ENCODE measurements at places on chromosomes 1 and 21.

- DNase-seq: no peak
These were observed 35.0 kb downstream of the RAP1GAP start for GRCh38 chr1:21633992-21634805.

DNA sequence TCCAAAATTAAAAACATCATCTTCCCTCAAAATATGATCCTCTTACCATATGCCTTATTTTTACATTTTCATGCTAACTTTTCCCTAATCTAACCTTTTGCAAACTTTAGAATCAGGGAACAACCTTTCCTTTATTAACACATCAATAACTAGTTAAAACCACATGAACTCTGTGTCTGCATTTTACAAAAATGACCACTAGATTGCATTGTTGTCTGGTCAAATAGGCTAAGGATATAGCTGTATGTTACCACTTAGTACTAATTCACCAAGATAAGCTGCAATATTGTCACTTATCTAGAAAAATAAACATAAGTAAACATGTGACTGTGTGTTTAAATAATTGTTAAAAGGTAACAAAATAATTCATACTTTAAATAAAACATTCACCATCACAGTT lies 82.3 kb downstream of the DENND1B start:
- no peak for DNase-seq

- no peak for DNase-seq
These were observed 25.3 kb upstream of the ITLN1 start for GRCh38 chr1:160910170-160910750.

- DNase-seq: no peak
These were observed 15.2 kb upstream of the TNR start for GRCh38 chr1:175758601-175759000.

DNA sequence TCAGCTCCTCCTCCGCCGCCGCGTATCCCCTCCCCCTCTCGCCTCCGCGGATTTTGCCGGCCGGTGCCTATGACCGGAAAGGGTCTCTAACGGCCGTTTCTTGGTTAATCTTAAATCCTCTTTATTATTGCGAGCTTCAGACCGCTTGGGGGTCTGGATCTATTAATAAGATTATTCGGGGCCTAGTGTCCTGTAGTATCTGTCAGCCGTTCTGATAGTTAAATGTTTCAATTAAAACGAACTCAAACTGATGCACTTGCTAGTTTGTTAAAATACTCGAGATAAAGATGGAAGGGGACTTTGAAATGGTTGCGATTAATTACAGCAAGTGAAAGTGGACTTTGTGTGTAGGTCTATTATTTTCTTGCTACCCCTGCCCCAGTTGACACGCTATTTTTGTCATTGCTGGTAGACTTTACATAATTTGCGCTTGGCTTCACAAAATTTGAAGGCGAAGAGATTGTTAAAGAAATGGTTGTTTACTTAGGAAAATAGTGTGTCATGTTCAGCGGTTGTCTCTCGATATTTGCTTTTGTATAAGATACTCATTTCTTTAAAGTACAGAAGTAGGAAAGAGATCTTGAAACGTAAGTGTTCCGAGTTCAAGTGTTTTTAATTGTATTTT lies 779 bp downstream of the SON start:
- no peak for DNase-seq

DNA sequence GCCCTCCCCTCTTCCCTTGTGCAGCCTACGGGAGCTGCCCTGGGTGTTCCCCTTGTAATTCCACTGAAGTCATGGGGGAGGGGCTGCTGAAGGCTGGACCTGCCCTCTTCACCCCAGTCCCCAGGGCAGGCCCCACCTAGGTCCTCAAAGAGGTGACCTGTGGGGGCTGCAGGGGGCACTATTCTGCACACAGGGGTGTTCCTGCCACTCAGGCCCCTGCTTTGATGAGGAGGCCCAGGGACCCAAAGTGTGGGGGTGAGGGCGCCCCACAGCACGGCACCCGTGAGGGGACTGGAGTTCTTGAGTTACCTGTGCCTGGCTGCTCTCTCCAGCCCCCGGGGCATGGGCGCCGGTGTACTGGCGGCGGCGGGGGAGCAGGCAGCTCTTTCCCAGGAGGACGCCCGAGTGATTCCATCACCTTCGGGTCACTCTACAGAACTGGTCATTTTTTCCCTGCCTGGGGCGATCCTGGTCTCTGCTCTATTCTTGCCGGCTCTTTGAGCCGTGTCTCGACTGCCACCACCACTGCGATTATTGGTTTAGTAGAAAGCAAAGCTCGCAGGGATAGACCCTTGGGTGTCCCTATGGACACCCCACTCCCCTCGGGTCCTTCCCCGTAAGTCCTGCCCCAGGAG lies 6.9 kb upstream of the PRDM16 start:
- no peak for DNase-seq

- DNase-seq: no peak
These were observed 958 bp downstream of the NFYC start for GRCh38 chr1:40692429-40692895.

DNA sequence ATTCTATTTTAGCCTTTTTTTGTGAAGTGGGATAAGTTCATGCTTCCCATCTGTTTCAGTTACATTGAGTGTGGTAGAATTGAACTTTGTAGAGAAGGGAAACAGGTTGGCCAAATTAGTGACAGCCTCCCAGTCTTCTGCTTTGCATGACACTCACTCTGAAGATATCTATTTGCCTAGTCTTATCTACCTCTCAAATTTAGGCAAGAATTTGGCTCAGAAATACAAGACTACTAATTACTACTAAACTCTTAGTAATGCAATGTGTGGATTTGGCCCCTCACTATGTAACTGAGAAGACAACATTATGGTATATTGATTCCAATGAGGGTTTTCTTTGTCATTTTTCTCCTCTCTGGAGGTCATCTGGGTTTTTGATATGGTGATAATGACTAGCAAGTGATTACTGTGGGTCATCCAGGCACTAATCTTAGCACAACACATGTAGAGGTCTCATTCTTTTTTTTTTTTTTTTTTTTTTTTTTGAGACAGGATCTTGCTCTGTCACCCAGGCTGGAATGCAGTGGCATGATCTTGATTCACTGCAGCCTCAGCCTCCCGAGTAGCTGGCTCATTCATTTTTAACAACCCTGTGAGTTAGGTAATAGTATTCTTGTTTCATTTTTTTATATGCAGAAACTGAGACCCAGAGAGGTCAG lies 6.3 kb downstream of the FAM20B start:
- DNase-seq: no peak

GRCh38 chr21:42106425-42106824 lies 35.3 kb downstream of the UMODL1 start:
- no peak for DNase-seq

DNA sequence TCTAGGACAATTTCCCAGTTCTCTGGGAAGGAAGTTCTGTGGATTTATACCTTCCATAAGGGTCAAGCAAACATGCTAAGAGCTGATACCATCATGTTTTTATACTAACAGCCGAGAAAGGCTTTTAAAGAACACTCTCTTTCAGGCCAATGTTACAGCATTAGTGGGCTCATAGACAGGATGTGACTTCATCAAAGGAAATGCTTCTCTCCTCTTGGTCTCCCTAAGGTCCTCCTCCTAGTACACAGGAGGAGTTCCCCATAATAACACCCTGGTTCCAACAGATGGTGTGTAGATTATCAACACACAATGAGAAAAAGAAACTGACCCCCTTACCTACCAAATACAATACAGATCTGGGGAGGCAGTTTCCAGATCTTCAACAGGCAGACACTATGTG lies 26.7 kb upstream of the GLIS1 start:
- DNase-seq: no peak

DNA sequence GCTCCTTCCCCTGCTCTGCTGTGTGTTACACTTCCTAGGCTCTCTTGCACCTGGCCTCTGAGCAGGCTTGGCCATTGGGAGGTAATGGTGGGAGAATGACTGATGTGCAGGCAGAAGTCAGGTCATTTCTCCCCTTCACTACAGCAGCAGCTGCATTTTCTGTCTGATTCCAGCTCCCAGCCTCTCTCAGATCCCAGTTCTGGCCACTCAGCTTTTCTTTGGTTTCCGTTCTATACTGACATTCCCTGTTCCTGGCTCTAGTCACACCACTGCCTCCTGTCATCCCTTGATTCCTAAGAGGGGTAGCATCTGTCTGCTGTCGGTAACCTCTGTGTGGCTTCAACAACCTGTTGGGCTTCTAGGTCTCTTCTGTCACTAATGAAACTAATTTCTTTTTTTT lies 127.7 kb upstream of the HOOK1 start:
- no peak for DNase-seq

DNA sequence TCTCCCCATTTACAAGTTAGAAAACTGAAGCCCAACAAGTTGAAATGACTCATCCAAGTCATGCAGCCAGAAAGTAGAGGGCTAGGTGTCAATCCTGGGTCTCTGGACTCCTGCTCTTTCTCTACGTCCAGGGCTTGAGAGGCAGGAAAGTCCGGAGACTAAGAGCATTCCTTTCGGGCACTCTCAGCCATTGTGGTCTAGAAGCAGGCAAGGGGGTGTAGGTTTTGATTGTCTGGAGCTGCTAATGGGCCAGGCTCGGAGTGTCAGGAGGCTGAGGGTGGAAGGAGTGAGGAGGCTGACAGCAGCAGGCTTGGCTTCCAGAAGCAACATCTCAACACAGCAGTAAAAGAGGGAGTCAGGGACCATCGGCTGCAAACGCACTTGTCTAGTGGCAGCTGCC lies 107.6 kb upstream of the KLHDC7A start:
- no peak for DNase-seq

DNA sequence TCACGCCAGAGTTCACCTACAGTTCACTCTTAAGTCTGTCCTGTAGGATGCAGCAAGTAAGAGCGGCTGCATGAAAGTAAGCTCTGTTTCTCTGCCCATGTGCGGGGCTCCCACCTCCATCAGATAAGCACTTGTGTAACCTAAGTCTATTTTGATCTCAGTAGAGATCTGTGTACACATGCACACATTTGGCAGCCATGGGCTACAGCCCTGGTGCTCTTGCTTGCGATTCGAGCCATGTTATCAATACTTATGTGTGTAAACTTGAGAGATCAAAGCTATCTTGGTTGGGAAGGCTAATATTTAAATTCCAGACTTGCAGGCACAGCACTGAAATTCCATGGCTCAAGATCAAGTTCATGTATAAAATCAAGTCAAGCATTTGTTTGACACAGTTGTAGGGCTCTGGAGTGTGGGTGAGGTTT lies 244.7 kb upstream of the FGGY start:
- no peak for DNase-seq

DNA sequence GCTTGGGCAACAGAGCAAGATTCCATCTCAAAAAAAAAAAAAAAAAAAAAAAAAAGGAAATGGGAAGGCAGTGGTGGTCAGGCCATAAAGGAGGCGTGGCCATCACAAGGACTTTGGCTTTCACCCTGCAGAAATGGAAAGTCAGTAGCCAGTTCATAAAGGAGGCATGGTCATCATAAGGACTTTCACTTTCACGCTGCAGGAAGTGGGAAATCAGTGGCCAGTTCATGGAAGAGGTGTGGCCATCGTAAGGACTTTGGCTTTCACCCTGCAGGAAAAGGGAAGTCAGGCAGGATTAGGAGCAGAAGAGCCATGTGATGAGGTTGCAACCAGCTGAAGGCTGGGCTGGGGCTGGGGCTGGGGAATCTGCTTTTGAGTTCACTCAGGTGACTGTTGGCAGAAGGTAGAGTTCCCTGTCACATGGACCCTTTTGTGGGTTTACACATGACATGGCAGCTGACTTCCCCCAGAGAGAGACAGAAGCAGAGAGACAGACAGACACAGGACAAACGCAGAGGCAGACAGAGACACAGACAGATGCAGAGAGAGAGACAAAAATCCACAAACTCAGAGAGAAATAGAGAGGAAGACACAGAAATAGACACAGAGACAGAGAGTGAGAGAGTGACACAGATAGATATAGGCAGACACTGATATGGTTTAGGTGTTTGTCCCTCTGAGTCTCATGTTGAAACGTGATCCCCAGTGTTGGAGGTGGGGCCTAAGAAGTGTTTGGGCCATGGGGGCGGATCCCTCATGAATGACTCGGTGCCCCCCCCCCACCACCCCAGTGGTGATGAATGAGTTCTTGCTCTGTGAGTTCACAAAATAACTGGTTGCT lies 263.9 kb upstream of the KAZN start:
- no peak for DNase-seq

GRCh38 chr1:205585835-205586785 lies 45.7 kb downstream of the ELK4 start:
- DNase-seq: no peak

- no peak for DNase-seq
These were observed 356.0 kb downstream of the TGFB2 start for GRCh38 chr1:218701131-218701530.

DNA sequence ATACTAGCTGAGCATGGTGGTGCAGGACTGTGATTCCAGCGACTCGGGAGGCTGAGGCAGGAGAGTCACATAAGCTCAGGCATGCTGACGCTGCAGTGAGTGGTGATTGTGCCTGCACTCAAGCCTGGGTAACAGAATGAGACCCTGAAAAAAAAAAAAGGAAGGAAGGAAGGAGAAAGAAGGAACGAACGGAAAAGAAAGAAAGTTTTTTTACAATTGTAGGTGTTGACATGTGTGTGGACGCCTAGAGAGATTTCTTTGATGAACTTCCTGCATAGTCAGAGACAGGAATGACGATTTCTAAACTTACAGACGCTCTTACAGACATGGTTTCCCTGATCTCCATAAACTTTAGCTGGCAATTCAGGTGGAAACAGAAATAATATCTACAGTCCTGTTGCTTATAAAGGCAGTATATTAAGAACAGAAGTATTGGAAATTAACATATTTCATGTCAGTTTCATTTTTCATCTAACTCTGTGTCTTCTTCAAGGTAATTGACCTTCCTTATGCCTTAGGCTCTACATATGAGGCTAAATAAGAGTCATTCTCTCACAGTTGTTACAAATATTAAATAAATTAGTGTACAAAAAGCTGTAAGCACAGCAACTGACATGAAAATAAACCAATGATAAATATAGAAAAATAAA lies 4.1 kb downstream of the SAMSN1 start:
- no peak for DNase-seq

- no peak for DNase-seq
These were observed 37.5 kb downstream of the ATP1B1 start for GRCh38 chr1:169143984-169144383.

GRCh38 chr1:87508247-87508787 lies 179.6 kb downstream of the LMO4 start:
- DNase-seq: no peak

GRCh38 chr1:61337037-61337436 lies 254.7 kb downstream of the NFIA start:
- DNase-seq: no peak

DNA sequence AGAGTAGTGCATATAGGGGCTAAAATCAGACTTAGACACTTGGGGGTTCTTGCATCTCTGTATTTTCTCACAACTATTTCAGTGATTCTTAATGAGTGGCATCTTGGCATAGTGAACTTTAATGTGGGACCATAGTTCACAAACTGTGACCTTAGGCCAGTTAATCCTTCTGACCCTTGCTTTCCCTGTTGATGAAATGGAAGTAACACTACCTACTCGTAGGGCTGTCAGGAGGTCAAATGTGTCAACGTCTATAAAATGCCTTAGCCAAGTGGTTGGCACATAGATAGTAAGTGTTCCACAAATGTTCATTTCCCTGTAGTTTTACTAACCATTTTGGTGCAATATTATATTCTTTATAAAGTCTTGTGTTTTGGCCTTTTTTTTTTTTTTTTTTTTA lies 49.4 kb downstream of the DYRK1A start:
- no peak for DNase-seq
